ENCODE measurements at places on chromosomes 16 and 17. TPM values are rescaled to one million over a fixed set of nuclear protein-coding genes. Genes with fewer than 3 reads are reported as not detected.

The SCIMP gene
- not detected for total RNA-seq

DNA sequence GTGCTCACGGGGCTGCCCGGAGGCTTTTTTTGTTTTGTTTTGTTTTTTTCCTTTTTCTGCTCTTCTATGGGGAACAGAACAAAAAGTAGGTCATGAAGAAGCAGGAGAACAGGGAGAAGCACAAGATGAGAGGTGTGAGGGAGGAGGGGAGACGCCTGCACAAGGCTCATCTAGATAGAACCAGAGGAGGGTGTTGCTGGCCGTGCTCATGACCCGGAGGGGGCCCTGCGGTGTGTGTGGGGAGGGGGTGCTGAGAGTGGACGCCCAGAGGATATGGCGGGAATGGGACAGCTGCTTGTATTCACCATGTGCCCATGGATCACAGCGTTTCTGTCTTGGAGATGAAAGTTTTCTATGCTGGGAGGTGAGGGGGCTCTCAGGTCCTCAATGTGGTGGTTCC lies 183.7 kb downstream of the FOXL1 start:
- DNase-seq, result no peak

- DNase-seq, result no peak
Observed at GRCh38 chr17:27623614-27624013, 7.4 kb upstream of the LGALS9 start.

- DNase-seq, result peak; percentile 69
Observed at GRCh38 chr17:4849011-4849536, 15.9 kb downstream of the MINK1 start.
